Activated T-helper 2 cell treated with anti-CD3 and anti-CD28 coated beads, Interferon-gamma antibody, Interleukin-2, Interleukin-4, amounts not matched to agents 10 μg/mL and 5 μg/mL and 100 μg/mL, durations not matched to agents 14 hours and 24 hours and 36 hours (primary cell): ENCODE measurements at places on chromosomes 3 and 15. TPM values are rescaled to one million over a fixed set of nuclear protein-coding genes. Genes with fewer than 3 reads are reported as not detected.

PAK6 gene
- 0.27 and 0.78 TPM in 2 replicates for total RNA-seq

ZNF501 gene
- total RNA-seq, result 1.1 and 1.3 TPM in 2 replicates

DNA sequence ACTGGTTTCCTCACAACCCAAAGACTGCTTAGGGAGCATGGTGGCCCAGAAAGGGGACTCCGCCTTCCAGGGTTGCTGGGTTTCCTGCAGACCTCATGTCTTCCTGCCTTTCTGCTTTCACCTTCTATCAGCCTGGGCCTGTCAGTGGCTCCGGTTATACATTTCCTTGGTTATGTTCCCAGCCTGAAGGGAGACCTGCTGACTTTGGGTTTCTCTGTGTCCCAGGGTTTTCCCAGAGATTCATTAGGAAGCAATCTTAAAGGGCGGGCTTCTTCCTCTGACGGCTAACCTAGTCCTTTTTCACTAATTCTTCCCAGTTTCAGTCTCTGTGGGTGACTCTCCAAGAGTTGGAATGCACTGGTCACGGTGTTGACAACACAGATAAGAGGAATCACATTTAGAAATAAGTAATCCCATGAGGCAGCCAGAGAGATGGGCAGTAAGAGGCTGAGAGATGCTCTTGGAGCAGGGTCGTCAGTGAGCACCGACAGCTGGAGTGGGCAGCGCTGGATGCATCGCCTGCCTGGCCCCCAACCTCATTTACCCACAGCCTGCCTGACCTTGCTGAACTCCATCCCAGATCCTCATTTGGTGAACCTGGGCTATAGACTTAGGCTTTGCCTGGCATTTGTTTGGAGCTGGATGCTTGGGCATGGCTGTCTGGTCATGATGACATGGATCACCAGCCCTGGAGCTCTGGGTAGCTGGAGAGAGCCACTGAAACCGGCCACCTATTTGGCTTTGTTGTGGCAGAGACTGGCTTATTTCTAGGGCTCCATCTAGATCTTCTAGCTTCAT lies 10.0 kb upstream of the EHD4 start:
- no peak overlapping the region for H3K27ac ChIP-seq
- H3K4me1 ChIP-seq, result peaks cover 14% of the 10 kb centered on the region
- no peak for DNase-seq

ATP10A gene
- 40.1 and 44.4 TPM in 2 replicates for total RNA-seq

GRCh38 chr3:105555206-105555605 lies 188.5 kb downstream of the ALCAM start:
- no peak for DNase-seq
- H3K36me3 ChIP-seq, result peaks cover 38% of the 10 kb centered on the region
- no peak overlapping the region for H3K27ac ChIP-seq
- H3K4me3 ChIP-seq, result no peak overlapping the region
- H3K4me1 ChIP-seq, result no peaks in the 10 kb centered on the region

DNA sequence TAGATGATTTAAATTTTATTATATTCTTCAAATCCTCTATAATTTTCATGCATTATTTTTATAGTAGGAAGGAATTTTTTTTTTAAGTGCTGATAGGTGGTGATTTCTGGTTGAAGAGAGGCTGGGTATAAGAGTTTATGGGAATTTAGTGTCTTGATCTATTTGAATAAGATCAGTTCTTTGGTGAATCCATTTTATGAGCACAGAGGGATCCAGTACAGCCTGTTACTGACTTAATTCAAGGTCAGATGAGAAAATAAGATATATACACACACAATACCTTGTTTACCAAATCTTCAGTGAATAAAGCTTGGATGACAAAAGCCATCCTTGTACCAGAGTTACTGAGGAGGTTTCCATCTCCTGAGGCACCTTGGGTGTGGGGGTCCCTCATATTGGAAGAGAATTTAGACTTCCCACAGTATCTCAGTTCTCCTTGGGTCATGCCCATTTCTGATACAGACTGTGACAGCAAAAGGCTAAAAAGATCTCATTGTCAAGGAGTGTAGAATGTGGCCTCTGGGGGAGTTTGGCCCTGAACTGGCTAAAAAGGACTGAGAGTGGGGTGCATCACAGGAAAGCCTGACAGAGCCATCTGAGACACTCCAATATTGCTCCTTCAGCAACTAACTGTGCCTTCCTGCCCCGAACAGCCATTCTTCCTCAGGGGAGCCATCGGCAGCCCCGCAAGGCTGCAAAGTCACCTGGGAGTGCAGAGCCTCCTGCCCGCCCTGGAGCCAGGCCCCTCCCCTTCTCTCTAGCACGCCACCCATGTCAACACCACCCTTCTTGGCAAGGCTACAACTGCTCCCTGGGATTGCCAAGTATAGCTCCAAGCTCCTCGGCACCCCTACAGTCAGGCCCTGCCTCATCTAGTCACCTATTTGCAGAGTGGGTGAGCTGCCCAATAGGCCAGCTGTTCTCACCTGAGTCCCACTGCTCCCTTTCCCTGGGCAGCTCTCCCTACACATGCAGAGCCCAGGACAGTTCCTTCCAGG lies 43.1 kb upstream of the HACD2 start:
- no peak overlapping the region for H3K4me3 ChIP-seq
- no peaks in the 10 kb centered on the region for H3K36me3 ChIP-seq
- no peaks in the 10 kb centered on the region for H3K27me3 ChIP-seq
- no peak overlapping the region for H3K27ac ChIP-seq

- H3K36me3 ChIP-seq, result peaks cover 62% of the 10 kb centered on the region
- H3K27ac ChIP-seq, result peak overlapping the region; percentile 17
- H3K4me3 ChIP-seq, result no peak overlapping the region
- H3K27me3 ChIP-seq, result no peaks in the 10 kb centered on the region
Measured at GRCh38 chr3:128079823-128080222, 27.6 kb downstream of the SEC61A1 start.

- H3K27ac ChIP-seq, result no peak overlapping the region
- H3K36me3 ChIP-seq, result no peaks in the 10 kb centered on the region
- H3K4me3 ChIP-seq, result no peak overlapping the region
- no peaks in the 10 kb centered on the region for H3K4me1 ChIP-seq
Measured at GRCh38 chr3:167862104-167862730, 126.7 kb downstream of the SERPINI1 start.

CCR9 gene
- not detected in 2 replicates for total RNA-seq

GRCh38 chr3:12966847-12967605 lies 106.2 kb downstream of the IQSEC1 start:
- peaks cover 8% of the 10 kb centered on the region for H3K36me3 ChIP-seq
- peaks cover 42% of the 10 kb centered on the region for H3K4me1 ChIP-seq
- H3K27me3 ChIP-seq, result no peaks in the 10 kb centered on the region
- no peak for DNase-seq

TNFSF10 gene
- total RNA-seq, result 52.3 and 54.8 TPM in 2 replicates

DNA sequence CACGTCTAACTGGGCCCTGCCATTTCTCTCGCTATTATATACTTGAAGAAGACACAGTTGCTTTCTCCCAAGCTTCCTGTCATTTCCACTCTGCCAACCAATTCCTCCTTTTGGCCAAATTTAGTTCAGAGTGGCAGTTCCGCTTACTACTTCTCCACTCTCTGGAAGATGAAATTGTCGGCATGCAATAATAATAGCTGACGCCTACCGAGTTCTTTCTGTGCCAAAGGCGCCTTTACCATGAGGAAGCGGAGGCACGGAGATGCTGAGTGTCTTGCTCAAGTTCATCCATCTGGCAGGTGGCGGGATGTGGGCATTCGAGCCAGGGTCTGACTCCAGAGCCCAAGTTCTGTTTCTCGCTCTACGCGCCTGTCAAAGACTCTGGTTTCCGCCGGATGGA lies 14.6 kb upstream of the NRROS start:
- H3K27me3 ChIP-seq, result no peaks in the 10 kb centered on the region
- DNase-seq, result no peak
- H3K4me3 ChIP-seq, result peak overlapping the region; percentile 41

ZDHHC23 gene
- 2.6 and 2.9 TPM in 2 replicates for total RNA-seq

SLC27A2 gene
- total RNA-seq, result 99.5 TPM in 2 replicates
